Putamen (tissue), 1 donor: ENCODE measurements at places on chromosomes 3 and 15.

DNA sequence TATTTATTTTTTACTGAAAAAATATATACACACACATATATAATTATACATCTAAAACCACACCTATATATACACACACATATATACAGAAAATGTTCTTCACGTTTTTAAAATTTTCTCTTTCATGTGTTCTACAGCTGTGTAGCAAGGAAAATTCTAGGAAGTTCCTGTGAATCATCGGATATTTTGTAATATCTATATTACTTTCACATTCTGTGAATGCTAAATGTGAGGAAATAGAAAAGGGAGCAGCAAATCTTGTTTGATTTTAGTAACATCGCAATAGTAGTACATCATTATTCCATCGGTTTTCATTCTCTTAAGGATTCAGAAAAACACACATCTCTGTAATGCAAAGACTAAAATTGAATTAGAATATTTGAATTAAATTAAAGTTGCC lies 836.8 kb upstream of the NECTIN3 start:
- DNase-seq = no peak

GRCh38 chr3:152302521-152303021 lies 33.8 kb downstream of the MBNL1 start:
- DNase-seq = no peak

DNA sequence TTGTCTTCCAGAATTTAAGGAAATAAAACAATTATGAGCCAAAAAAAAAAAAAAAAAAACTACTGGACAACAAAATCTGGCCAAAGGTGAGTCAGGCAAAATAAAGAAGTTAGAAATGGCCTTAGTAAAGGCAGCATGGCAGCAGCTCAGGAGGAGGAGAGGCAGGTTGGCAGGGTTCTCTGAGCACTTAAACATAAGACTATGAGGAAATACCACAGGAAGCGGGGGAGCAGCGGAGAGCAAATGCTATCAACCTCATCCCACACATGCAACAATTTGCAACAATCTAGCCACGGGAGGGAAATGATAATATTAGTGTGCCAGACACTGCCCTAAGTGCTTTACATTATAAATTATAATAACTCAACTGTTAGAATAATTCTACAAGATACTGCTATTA lies 247.3 kb upstream of the NSMCE3 start:
- no peak for DNase-seq

GRCh38 chr3:4730719-4731118 lies 237.6 kb downstream of the ITPR1 start:
- peak; percentile 65 for DNase-seq

GRCh38 chr15:70669006-70669602 lies 94.3 kb downstream of the UACA start:
- no peak for DNase-seq

- DNase-seq = peak; percentile 75
These were observed 31.8 kb downstream of the FSTL1 start for GRCh38 chr3:120418866-120419490.

GRCh38 chr3:139006051-139006716 lies at the start of gene PRR23A:
Gene PRR23A (minus strand): TSS chr3:139006268. CDS start chr3:139006268, 0 bp downstream.
- no peak for DNase-seq

GRCh38 chr3:139324456-139324855 lies 19.4 kb upstream of the MRPS22 start:
- DNase-seq = no peak

DNA sequence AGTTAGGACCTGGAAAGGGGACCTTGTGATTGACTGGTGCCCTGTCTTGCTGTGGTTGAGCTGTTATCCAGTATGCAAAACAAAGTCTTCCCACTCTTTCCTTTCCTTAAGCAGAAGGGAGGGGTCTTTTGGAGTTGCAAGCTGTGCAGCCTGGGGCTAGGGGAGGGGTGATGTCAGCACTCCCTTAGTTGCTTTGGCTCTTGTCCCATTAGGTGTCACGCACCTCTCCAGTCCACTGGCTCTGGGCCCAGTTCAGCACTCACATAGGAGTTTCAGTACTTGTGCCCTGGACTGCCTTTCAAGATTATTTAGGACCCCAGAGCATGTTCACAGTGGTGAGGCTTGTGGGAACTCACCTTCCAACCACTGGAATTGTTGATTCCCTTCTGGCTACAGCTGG lies 238.5 kb downstream of the DOCK3 start:
- DNase-seq = no peak

- DNase-seq = no peak
These were observed 34.5 kb downstream of the PRICKLE2 start for GRCh38 chr3:64190517-64191515.
